GM23248 (cell line): ENCODE measurements at places on chromosomes 2 and 18. TPM values are rescaled to one million over a fixed set of nuclear protein-coding genes. Genes with fewer than 3 reads are reported as not detected.
A peak's percentile ranks its signal among the peaks of the same experiment; 100 is the strongest.

DNA sequence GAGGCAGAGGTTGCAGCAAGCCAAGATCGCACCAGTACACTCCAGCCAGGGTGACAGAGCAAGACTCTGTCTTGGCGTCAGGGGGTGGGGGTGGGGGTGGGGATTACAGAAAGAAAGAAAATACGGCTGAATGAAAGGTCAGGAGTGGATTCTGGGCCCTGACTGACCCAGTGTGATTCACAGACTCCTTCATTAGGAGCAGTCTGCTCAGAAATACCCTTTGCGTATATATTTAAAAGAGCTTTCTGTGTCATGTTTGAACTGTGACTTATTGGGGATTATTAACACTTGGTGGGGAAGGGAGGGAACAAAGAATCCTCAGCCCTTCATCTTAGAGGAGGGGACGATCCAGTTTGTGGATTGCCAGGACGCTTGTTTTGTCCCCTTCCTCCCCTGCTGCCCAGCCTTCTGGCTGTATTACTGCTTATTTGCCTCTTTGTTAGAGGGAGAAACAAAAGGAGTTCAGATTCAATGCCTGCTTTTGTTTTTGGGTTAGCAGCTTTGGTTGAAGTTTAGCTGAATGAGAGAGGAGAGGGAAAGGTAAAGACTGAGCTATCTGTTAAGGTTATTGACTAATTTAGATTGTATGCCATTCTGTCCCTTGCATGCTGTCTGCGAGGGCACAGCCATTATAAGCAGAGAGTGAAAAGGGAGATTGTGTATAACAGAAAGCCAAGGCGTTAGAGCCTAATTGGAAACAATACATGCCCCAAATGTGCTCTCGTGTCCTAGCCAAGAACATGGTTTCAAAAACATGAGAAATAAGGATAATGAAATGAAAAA lies 118.3 kb downstream of the FMNL2 start:
- H3K27me3 ChIP-seq, result no peaks in the 10 kb centered on the region
- H3K36me3 ChIP-seq, result no peaks in the 10 kb centered on the region
- H3K27ac ChIP-seq, result no peak overlapping the region
- peaks cover 8% of the 10 kb centered on the region; the same call in 1 of the 2 replicates for H3K4me1 ChIP-seq
- no peak overlapping the region for H3K4me3 ChIP-seq

PAIP2B gene
- total RNA-seq, result under 0.01 TPM in 2 replicates

DNA sequence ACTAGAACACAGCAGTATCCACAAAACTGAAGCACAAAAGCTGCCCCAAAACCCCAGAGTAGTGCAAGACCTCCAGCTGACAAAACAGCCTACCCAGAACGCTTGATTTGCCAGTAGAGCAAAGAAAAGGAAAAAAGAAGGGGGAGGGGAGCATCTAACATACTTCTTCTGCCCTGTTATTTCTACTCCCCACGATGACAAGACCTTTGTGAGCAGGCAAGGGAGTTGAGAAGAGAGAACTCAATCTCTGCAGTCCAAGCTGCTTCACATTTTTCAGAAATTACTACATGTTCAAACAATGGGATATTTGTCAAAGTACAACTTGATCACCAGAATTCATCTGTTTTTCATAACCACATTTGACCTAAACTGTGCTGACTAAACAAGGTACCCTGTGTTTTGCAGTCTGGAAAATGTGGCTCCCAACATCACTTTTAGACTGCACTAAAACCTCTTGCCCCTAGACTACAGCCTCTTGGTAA lies 286.7 kb downstream of the EXOC6B start:
- peak; percentile 75 for DNase-seq
- H3K36me3 ChIP-seq, result no peaks in the 10 kb centered on the region
- H3K27ac ChIP-seq, result peak overlapping the region; percentile 51
- peaks cover 17% of the 10 kb centered on the region for H3K4me1 ChIP-seq
- no peaks in the 10 kb centered on the region for H3K27me3 ChIP-seq
- H3K4me3 ChIP-seq, result 0 out of 2 replicates have a peak overlapping the region, but pooled peaks have one; percentile 15

DNA sequence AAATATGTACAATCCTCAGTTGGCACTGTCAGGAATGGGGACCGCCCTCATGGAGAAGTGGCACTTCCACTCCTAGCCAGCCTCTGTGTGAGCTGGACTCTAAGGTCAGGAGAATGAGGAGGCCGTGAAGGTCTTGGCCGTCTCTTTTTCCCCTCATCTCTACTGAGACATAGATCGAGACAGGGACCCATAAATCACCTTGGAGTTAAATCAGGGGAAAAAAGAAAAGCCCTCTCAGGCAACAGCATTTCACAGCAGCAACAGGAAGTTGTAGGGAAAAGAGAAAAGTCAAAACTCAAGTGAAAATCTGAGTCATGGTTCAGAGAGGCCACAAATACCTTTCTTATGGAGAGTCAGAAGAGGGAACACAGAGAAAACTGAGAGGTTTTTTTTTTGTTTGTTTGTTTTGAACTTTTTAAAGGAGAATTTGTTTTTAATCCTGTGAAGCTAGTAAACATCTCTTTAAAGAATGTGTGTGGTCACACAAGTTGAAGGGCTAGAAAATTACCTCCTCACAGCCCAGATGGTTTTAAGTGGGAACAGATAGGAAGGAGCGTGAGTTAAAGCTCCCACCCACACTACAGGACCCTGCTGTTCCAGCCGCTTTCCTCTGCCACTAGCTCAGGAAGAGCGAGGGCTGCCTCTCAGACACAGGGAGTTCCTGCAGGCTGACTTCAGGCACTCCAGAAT lies 30.6 kb upstream of the CYP1B1 start:
- H3K36me3 ChIP-seq, result no peaks in the 10 kb centered on the region
- DNase-seq, result peak; percentile 82
- peak overlapping the region; percentile 83 for H3K27ac ChIP-seq
- H3K27me3 ChIP-seq, result no peaks in the 10 kb centered on the region
- peaks cover 27% of the 10 kb centered on the region for H3K4me1 ChIP-seq
- peak overlapping the region; percentile 11 for H3K4me3 ChIP-seq

DNA sequence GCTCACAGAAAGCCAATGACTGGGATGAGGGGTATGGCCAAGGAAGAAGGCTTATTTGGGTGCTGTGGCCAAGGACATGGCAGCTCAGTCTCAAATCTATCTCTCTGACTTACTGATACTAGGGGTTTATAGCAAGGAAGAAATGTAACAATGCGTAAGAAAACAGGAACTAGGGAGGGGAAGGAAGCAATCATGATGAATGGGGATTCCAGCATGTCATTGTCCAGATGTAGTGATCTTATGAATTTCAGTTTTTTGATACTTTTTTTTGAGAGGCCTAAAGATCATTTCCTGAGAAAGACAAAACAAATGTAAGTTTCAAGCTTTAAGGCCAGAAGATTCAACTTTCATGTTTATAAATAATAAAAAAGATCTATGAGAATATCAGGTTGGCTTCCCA lies 298.6 kb upstream of the FAM98A start:
- no peak overlapping the region for H3K4me3 ChIP-seq
- no peaks in the 10 kb centered on the region for H3K4me1 ChIP-seq
- H3K27ac ChIP-seq, result no peak overlapping the region
- no peak for DNase-seq
- no peaks in the 10 kb centered on the region for H3K27me3 ChIP-seq

MEP1B gene
- not detected in 2 replicates for total RNA-seq

DNA sequence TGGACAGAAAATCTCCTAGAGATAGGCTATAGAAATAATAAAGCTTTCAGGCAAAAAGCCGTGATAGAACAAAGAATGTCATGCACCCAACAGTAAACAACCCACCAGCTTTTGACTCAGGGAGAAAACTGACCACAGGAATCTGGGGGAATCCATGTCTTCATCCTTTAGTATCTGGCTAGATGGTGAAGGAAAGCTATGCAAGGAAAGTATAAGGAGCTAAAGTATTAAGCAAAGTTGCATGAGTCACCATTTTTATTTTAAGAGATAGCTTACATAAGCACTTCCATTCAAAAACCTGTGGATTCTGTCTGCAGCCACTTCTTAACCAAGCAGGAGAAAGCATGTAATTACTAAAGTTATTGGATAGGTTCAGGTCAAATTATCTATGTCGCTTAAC lies 363.8 kb downstream of the LRP1B start:
- H3K27me3 ChIP-seq, result no peaks in the 10 kb centered on the region
- H3K27ac ChIP-seq, result no peak overlapping the region
- H3K36me3 ChIP-seq, result no peaks in the 10 kb centered on the region
- no peak overlapping the region for H3K4me3 ChIP-seq
- DNase-seq, result peak; percentile 27

- no peaks in the 10 kb centered on the region for H3K4me1 ChIP-seq
- no peaks in the 10 kb centered on the region for H3K36me3 ChIP-seq
- peak; percentile 46 for DNase-seq
- H3K27me3 ChIP-seq, result peaks cover 56% of the 10 kb centered on the region
- no peak overlapping the region for H3K4me3 ChIP-seq
Observed at GRCh38 chr2:240655931-240656886, 26.5 kb downstream of the AQP12B start.

GRCh38 chr2:178008636-178009289 lies 63.8 kb downstream of the PDE11A start:
- no peak overlapping the region for H3K27ac ChIP-seq
- H3K27me3 ChIP-seq, result no peaks in the 10 kb centered on the region
- H3K4me3 ChIP-seq, result no peak overlapping the region
- H3K36me3 ChIP-seq, result no peaks in the 10 kb centered on the region

DNA sequence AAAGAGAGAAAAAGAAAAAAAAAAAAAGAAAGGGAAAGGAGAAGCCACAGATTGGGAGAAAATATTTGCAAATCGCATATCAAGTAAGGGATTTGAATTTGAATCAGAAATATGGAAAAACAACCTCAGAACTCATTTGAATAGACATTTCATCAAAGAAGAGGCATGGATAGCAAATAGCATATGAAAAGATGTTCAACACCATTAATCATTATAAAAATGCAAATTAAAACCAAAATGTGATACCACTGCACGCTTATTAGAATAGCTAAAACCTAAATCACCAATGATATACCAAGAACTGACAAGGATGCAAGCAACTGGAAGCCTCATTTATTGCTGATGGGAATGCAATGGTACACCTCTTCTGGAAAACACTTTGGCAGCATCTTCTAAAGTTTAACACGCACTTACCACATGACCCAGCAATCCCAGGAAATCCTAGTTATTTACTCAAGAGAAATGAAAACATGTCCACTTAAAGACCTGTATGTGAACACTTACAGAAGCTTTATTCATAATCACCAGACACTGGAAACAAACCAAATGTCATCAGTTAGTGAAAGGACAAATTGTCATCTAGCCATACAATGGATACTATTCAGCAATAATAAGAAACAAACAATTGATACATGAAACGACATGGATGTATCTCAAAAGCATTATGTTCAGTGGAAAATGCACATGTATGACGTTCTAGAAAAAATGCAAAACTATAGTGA lies 10.3 kb downstream of the DNER start:
- no peaks in the 10 kb centered on the region for H3K36me3 ChIP-seq
- no peak overlapping the region for H3K27ac ChIP-seq
- H3K4me3 ChIP-seq, result no peak overlapping the region
- no peak for DNase-seq
- peaks cover 7% of the 10 kb centered on the region; the same call in 1 of the 2 replicates for H3K27me3 ChIP-seq
- no peaks in the 10 kb centered on the region for H3K4me1 ChIP-seq

TMEM178A gene
- total RNA-seq, result 0.32 TPM in 1 of 2 replicates, not detected in the other

CD8B2 gene
- not detected in 2 replicates for total RNA-seq

LYG2 gene
- total RNA-seq, result not detected in 2 replicates

SPTBN1 gene
- 187 and 199 TPM in 2 replicates for total RNA-seq

DNA sequence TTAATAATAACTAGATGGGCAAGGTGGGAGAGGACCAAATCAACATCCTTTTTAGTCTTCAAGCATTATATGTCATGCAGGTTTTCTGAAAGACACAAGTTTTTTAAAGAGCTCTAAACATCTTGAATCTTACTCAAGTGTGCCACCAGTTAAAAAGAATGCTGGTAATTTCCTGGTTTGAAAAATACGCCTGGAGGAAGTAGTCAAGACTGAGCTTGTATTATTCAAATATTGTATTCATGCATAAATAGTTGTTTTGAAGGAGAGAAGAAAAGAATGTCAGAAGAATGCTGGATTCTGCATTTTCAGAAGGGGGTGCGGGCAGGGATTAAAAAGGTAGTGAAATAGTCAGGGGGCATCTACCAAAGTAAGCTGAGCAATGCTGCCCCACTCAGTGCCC lies 90.7 kb downstream of the WDPCP start:
- no peak overlapping the region for H3K27ac ChIP-seq
- DNase-seq, result no peak
- no peaks in the 10 kb centered on the region for H3K27me3 ChIP-seq
- H3K36me3 ChIP-seq, result no peaks in the 10 kb centered on the region
- no peak overlapping the region for H3K4me3 ChIP-seq

GRCh38 chr2:68878071-68878711 lies 7.0 kb upstream of the BMP10 start:
- no peaks in the 10 kb centered on the region for H3K4me1 ChIP-seq
- H3K27ac ChIP-seq, result no peak overlapping the region
- H3K36me3 ChIP-seq, result no peaks in the 10 kb centered on the region
- no peak for DNase-seq
- H3K27me3 ChIP-seq, result peaks cover 36% of the 10 kb centered on the region; the same call in 1 of the 2 replicates

DYNAP gene
- not detected in 2 replicates for total RNA-seq

FAP gene
- total RNA-seq, result 243 and 269 TPM in 2 replicates

- H3K4me1 ChIP-seq, result no peaks in the 10 kb centered on the region
- H3K4me3 ChIP-seq, result no peak overlapping the region
- H3K27ac ChIP-seq, result no peak overlapping the region
- H3K36me3 ChIP-seq, result no peaks in the 10 kb centered on the region
- H3K27me3 ChIP-seq, result no peaks in the 10 kb centered on the region
Observed at GRCh38 chr2:128986867-128987268, 668.2 kb upstream of the HS6ST1 start.

GRCh38 chr18:58754544-58755068 lies 83.3 kb downstream of the MALT1 start:
- no peaks in the 10 kb centered on the region for H3K27me3 ChIP-seq
- H3K36me3 ChIP-seq, result peaks cover 12% of the 10 kb centered on the region
- H3K27ac ChIP-seq, result no peak overlapping the region
- no peaks in the 10 kb centered on the region for H3K4me1 ChIP-seq
- no peak for DNase-seq
- H3K4me3 ChIP-seq, result no peak overlapping the region

MC5R gene
- not detected in 2 replicates for total RNA-seq

IL18R1 gene
- total RNA-seq, result 1.5 and 1.6 TPM in 2 replicates

ALK gene
- under 0.01 TPM in 1 of 2 replicates, not detected in the other for total RNA-seq

DNA sequence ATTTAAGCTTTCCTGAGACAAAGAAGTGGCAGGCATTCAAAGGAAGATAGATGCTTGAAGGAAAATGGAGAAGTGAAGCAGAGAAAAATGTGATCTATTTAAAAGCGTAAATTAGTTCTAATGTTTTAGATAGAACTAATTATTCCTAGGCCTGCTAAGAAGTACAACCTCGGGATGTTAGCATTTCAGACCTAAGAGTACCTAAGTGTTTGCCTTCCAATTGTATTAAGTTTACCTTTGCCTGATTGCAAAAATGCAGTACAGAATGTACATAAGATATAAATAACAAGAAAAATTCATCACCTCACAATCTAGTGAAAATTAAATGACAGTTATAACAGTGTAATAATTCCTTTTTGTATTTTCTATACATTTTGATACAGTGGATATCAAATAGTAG lies 71.1 kb upstream of the HNMT start:
- DNase-seq, result no peak
- no peaks in the 10 kb centered on the region for H3K36me3 ChIP-seq
- H3K4me1 ChIP-seq, result no peaks in the 10 kb centered on the region
- H3K27ac ChIP-seq, result no peak overlapping the region

GRCh38 chr18:27780061-27780745 lies 396.7 kb downstream of the CDH2 start:
- DNase-seq, result peak; percentile 57
- H3K27me3 ChIP-seq, result peaks cover 19% of the 10 kb centered on the region
- no peaks in the 10 kb centered on the region for H3K36me3 ChIP-seq
- H3K4me3 ChIP-seq, result no peak overlapping the region
- H3K27ac ChIP-seq, result peak overlapping the region; percentile 9; the same call in 1 of the 2 replicates
